Cardiac fibroblast (primary cell): ENCODE measurements at places on chromosomes 4 and X.

- DNase-seq: peak; percentile 10
These were observed 50.6 kb downstream of the NRK start for GRCh38 chrX:105872941-105873340.

- no peak for DNase-seq
These were observed 56.4 kb upstream of the HHIP start for GRCh38 chr4:144589512-144589911.

DNA sequence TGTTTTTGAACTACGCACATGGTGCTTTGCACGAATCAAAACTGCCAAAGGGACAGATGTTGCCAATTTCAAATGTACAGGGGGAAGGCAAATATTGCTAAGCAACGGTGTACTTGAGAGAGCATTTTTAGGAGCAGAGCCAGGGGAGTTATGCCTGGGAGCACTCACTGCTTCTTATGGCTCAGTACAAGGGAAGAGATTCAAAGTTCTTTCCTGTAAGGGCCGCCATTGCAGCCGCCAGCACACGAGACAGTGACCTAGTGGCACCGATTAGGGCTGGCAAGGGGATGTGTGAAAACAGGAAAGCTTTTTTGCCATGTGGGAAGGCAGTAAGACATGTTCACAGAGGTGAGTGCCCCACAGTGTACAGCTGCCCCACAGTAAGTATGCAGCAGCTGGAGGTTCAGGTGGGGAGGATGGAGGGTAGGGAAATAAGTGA, 133.8 kb downstream of the AFF1 start:
- peak; percentile 74 for DNase-seq

- DNase-seq: no peak
These were observed 6.1 kb downstream of the AKAP17A start for GRCh38 chrX:1597345-1598020.

GRCh38 chrX:97968376-97969163, 1084.9 kb downstream of the RPA4 start:
- no peak for DNase-seq

DNA sequence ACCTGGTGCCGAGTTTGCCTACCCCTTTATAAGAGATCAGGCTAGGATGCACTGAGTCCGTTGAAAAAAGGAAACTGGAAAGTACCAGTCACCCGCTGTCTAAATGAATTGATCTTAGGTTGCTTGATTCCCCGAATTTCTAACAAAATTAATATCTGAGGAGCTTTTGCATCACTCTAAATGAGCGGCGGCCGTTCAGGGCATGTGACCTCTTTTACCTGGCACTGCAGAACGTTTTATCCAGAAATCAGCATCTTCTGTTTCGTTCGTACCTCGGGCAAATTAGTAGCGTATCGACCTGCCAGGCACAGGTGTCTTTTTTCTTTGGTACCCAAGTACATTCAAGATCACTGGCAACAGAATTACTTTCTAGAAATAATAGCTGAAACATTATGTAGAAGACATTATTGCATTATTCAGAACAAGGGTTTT, 876 bp downstream of the KLHL2 start:
- DNase-seq: peak; percentile 25
